ENCODE measurements at places on chromosomes 11 and 22.

GRCh38 chr11:117816151-117816741 lies 8.3 kb downstream of the FXYD2 start:
- no peak for DNase-seq

DNA sequence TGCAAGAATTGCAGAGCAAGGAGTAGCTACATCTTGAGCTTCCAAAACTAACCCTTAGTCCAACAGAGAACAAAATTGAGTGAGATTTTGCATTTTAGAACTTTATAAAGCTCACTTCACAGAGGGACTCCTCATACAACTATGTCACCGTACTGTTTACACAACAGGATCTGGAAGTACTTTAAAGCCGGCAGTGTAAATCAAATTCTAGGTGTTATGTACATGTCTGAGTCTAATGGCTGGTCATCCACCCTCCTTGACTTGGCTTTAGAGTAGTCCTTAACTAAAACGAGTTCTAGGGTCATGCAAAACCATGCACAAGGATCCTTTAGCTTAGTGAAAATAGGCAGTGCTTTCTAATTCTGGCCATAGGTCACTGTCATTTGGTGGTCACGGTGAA lies 23.5 kb downstream of the IRAG1 start:
- no peak for DNase-seq

DNA sequence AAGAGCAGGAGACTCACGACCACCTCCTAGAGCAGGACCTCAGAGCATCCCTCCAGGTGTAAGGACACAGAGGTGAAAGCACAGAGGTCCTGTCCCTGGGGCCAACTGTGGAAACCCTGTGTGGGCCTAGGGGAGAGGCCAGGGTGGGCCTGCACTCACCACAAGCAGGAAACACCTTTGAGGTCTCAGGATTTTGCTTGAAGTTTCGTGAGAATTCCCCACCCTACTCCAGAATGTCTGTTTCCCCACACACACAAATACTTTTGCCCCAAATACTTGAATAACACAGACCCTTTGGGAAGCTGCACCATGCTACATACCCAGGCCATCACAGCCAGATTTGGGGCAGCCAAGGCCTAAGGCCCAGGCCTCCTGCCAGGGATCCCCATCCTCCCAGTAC lies 18.1 kb downstream of the SLC43A3 start:
- DNase-seq = no peak

GRCh38 chr11:66124564-66124963 lies 54.5 kb downstream of the PACS1 start:
- no peak for DNase-seq

DNA sequence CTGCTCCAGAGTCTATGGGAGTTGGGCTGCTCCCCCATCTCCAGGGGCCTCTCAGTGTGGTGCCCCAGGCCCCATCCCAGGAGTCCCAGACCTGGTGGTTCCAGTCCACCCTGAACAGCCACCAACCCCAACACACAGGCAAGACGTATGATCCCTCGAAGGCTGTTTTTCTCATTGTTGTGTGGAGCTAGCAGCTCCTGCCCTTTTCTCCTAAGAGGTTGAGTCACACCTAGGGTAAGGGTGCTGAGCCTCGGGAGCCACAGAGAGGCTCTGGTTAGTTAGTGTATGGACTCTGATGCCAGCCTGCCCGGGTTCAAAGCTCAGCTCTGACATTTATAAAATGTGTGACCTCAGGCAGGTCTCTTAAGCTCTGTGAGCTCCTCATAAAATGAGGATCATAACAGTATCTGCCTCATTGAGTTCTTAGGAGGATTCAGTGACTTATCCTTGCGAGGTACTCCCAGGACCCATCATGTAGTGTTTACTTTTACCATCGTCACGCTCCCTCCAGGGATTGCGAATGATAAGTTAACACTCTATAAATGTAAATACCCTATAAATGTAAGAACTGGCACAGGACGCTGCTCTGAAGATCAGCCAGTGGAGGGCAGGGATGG lies 47.2 kb downstream of the FBLN1 start:
- DNase-seq = no peak
